ENCODE measurements at places on chromosomes 4 and X. TPM values are rescaled to one million over a fixed set of nuclear protein-coding genes. Genes with fewer than 3 reads are reported as not detected.

The NKX6-1 gene
- total RNA-seq, result 0.56 TPM

The F11 gene
- not detected for total RNA-seq

The NAA11 gene
- not detected for total RNA-seq

The SMAD1 gene
- 11.7 TPM for total RNA-seq

The ARMCX4 gene
- 0.44 TPM for total RNA-seq

The UPF3B gene
- 20.9 TPM for total RNA-seq

The IL9R gene
- total RNA-seq, result 0.09 TPM

The EOLA1 gene
- total RNA-seq, result 21.3 TPM

The CHRNA9 gene
- 1.9 TPM for total RNA-seq

The EDA gene
- 0.76 TPM for total RNA-seq

The TRPC5OS gene
- total RNA-seq, result not detected

The CSAG3 gene
- not detected for total RNA-seq

The MAGEB10 gene
- total RNA-seq, result not detected

The SYNPO2 gene
- 1.7 TPM for total RNA-seq

The SMIM31 gene
- total RNA-seq, result 0.02 TPM
